ENCODE measurements at places on chromosomes 12 and 14.

GRCh38 chr14:33515441-33515840 lies 435.4 kb downstream of the EGLN3 start:
- DNase-seq: no peak

DNA sequence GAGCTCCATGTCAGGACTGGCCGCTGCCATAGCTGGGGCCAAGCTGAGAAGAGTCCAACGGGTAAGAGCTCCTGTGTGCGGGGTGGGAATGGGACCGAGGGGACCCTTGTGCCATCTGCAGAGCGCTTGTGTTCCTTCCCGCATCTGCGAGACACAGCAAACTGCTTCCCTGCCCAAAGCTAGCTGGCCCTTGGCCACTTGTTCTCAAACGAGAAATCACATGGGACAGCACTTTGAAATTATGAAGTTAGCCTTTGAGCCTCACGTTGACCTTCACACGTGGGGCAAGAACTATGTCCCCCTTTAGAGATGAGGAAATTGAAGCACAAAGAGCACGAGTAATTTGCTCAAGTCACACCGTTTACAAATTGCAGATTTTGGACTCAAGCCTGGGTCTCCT lies 30.8 kb downstream of the DEGS2 start:
- DNase-seq: no peak

DNA sequence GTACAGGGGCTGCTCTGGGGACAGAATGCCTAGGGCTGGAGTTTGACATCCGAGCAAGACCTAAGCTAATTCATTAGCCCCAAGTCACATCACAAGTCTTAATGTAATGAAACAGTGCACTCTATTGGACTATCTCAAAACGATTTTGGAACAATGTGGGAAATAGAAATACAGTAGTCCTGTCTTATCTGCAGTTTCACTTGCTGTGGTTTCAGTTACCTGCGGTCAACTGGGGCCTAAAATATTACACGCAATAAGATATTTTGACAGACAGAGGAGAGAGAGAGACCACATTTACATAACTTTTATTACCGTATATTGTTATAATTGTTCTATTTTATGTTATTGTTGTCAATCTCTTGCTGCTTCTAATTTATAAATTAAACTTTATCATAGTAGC lies 21.1 kb downstream of the MOAP1 start:
- DNase-seq: no peak

- no peak for DNase-seq
Observed at GRCh38 chr14:22419620-22420019, 169.4 kb downstream of the DAD1 start.

GRCh38 chr14:59768855-59769375 lies 101.7 kb downstream of the RTN1 start:
- DNase-seq: no peak
